Posterior vena cava (tissue), 2 donors: ENCODE measurements at places on chromosomes 12 and 14. TPM values are rescaled to one million over a fixed set of nuclear protein-coding genes. Genes with fewer than 3 reads are reported as not detected.
A peak's percentile ranks its signal among the peaks of the same experiment; 100 is the strongest.

GRCh38 chr14:45686771-45687170, 433.8 kb upstream of the MIS18BP1 start:
- no peak for DNase-seq

GRCh38 chr14:87678624-87679023, 314.4 kb downstream of the GALC start:
- no peak for DNase-seq

DNA sequence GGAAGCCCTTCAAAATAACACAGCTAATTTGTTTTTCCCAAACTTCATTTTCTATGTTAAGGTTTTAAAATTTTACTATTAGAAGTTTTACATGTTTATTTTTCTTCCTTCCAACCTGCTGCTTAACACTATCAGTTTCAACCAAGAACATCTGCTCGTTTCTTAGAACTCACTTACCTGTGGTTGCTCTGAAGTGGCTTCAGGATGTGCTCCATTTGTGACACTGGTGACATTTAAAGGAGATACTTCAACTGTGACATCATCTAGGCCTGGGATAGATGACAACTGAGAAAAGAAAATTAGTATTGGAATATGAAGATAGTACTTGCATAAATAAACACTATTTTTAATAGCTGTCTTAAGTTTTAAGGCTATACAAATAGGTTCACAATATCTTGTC, 17.9 kb downstream of the WASHC3 start:
- DNase-seq = no peak

DNA sequence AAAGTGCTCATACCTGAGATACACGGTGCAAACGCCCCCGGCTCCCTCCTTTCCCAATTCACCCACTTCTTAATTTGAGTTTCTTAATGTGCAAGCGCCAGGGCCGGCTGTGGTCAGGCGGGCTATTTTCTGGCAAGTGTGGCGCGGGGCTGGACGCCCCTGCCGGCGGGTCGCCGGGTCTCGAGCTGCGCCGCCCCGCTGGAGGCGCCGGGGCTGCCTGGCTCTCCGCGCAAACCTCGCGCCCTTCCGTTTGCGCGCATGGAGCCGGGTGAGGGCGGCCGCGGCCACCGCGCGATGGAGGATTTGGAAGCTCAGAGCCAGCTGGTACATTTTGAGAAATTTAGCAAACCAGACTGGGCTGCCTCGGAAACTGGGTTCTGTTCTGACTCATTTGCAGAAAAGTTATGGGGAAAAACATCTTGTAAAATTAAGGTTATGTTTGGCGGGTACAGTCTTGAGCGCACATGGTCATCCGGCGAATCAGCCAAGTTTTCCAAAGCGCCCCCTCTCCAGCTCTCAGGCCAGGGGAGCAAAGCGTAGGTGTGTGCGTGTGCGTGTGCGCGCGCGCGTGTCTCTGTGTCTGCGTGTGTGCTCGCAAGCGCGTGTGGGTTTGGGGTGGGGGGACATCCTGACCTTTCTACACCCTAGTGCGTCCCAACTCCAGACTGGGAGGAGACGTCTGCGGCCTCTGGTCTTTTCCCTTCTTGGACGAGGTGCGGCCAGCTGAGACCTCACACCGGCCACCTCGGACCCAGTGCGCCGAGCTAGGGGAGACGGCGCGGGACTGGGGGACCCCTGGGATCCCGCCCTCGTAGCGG, 6.5 kb upstream of the OTX2 start:
- no peak for DNase-seq

DNA sequence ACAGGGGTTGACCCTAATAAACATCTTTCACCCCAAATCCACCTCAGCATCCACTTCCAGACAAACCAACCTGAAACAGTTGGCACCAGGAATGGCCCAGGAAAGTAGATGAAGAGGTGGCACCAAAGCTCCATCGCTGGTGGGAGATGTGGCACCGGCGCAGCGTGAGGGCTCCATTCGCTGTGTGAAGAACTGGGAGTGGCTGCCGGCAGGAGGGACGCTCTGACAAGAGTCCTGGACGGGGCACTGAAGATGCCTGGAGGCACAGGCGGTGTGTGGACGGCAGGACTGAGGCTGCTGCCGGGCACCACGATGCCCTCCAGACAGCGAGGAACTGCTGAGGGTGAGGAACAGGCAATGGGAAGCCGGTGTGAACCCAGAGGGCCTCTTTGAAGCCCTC, 29.3 kb downstream of the DIO3 start:
- DNase-seq = peak; percentile 64

DNA sequence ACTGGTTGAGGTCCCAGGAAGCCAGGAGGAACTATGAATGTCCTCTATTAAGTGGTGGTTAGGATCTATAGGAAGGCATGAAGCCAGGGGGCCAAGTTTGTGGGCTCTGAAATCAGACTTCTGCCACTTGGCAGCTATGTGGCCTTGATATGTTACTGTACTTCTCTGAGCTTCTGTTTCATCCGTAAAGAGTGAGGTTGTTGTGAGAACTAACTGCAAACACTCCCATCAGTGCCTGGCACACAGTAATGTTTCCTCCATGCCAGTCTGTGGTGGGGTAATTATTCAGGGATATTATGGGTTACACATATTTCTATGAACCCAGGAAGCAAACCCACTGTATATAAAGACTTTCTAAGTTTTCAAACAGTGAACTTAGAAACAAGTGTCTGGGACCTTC, 57.4 kb downstream of the PLXNC1 start:
- no peak for DNase-seq

Gene AQP5
- total RNA-seq = not detected

DNA sequence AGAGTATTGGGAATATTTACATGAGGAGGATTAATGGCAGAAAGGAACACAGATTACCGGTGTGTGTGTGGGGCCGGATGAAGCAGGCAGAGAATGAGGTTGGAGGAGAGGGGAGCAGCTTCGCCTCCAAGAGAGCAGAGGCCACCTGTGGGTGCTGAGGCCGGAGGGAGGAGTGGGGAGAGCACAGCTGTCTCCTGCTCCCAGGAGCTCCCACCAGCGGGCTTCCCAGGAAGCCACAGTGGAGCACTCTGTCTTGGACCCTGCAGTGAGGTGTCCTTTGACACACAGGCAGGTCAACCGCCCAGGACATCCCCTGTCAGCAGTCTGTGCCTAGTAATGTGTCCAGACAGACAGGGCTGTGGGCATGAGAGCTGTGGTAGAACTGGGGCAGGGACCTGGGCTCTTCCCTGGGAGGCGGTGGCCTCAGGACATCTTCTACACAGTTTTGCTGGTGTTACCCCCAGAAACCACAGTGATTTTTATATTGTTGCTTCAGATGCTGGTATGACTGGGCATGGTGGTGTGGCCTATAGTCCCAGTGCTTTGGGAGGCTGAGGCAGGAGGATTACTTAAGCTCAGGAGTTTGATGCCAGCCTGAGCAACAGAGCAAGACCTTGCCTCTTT, 18.5 kb upstream of the AMN start:
- peak; percentile 64 for DNase-seq
